ENCODE measurements at places on chromosomes 16 and 17.

- DNase-seq: no peak
These were observed 151.7 kb downstream of the ANKFN1 start for GRCh38 chr17:56305007-56305406.

- no peak for DNase-seq
These were observed 49.6 kb downstream of the TANGO6 start for GRCh38 chr16:68892898-68893297.

DNA sequence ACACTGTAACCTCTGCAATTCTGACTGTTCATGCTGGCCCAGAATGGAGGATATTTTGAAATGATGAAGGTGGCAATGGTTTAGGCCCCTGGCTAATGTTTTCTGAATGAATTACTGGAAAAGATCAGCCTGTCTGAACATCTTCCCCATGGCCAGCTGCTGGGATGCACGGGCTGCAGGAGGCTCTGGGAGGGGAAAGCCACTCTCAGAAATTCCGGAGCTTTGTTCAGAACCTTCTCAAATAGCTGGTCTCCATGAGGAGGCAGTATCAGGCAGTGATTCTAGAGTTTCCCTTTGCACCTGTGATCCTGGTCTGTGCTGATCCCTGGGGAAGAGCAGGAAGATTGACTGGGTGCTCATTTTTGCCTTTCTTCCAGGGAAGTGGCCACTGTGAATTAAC, 5.0 kb downstream of the SLC6A2 start:
- no peak for DNase-seq

DNA sequence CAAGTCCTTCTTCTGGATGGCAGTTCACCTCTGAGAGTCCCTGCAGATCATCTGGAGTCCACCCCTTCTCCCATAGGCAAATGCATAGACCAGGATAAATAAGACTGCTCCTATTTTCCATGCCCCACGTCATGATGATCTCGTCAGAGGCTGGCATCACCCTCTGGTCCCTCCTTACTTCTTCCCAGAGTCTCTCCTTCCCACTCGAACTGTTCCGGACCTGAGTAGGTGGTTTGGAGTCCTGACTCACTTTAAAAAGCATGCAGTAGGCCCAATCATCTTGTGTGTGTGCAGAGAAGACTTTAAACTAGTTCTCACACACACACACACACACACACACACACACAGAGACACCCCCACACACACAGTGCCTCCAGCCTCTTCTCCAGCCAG, 72.0 kb downstream of the SOX9 start:
- DNase-seq: no peak

- no peak for DNase-seq
These were observed 5.4 kb upstream of the DRC7 start for GRCh38 chr16:57688987-57689761.

GRCh38 chr17:82868715-82869131, 28.9 kb upstream of the ZNF750 start:
- no peak for DNase-seq

GRCh38 chr17:10628756-10629155, 28.4 kb downstream of the MYH3 start:
- no peak for DNase-seq

- DNase-seq: no peak
These were observed 26.1 kb downstream of the WNT9B start for GRCh38 chr17:46877466-46877865.

- no peak for DNase-seq
These were observed 318.9 kb downstream of the MAP2K6 start for GRCh38 chr17:69733171-69734012.

DNA sequence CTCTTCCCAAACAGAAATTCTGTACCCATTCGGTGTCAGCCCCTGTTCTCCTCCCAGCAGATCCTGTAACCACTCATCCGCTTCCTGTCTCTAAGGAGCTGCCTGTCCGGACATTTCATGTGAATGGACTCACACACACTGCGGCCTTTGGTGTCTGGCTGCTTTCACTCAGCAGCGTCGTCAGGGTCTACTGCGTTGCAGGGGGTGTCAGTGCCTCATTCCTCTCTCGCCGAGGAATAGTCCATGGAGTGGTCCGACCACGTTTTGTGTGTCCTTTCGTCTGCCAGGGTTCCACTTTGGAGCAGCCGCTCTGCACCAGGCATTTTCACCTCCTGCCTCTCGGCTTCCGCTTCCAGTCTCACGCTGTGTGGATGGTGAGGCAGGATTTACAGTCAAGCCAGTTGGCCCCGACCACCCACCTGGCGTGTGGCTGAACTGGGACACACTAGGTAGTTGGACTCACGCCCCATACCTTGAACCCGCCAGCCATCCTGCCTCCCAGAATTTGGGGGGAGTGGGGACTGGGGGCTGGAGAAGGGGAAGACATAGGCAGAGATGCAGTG, 188.2 kb upstream of the CIBAR2 start:
- DNase-seq: no peak

- DNase-seq: no peak
These were observed 33.7 kb downstream of the SRCIN1 start for GRCh38 chr17:38571833-38572668.

- DNase-seq: no peak
These were observed 6.9 kb downstream of the PPY start for GRCh38 chr17:43935204-43935925.

DNA sequence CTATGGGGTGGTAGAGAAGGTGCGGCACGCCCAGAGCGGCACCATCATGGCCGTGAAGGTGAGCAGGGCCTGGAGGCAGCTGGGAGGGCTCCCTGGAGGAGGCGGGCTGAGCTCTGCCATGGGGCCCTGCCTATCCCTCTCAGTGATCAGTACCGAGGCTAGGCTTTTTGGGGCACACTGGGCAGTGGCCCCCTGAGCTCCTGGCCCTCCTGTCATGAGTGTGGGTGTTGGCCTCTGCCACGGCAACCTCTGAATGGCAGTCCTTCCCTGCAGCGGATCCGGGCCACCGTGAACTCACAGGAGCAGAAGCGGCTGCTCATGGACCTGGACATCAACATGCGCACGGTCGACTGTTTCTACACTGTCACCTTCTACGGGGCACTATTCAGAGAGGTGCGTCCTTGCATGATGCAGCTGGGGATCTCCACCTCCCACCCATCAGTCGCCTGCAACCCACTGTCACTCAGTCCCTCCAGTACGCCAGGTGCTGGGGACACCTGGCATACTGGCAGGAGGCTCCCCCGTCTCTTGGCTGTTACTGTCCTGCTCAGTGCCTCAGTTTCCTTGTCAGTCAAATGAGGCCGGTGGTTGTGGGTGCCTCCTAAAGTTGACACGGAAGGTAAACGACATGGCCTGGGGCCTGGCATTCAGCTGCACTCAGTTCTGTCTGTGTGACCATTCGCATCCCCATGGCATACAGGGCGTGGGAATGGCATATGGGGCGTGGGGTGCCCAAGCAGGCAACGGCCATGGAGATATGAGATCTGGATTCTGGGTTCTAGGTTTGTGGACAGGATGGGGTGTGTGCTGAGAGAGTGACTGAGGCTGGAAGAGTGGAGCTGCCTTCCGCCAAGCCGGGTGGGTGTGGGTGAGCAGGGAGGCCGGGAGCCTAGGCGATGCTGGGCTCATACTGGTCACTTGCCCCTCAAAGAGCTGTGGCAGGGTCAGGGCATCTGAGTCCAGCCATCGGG, 16.4 kb downstream of the MAP2K3 start:
- DNase-seq: no peak

DNA sequence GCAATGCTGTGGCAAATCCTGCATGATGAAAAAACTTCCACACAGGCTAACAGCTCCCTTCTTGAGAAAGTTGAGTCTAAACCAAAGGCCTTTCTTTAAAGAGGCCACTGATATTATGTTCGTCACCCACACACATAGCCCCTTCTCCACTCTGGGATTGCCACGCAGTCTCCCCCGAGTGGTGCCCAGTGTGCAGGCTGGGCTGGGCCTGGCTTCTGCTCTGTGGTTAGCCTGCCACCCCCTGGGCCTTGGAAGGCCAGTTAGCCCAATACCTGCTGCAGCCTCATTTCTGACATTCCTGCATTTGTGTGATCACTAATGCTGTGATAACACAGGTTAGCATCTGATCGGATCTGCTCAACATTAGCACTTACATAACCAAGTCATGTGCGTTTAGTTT, 44.8 kb downstream of the CDH3 start:
- no peak for DNase-seq

DNA sequence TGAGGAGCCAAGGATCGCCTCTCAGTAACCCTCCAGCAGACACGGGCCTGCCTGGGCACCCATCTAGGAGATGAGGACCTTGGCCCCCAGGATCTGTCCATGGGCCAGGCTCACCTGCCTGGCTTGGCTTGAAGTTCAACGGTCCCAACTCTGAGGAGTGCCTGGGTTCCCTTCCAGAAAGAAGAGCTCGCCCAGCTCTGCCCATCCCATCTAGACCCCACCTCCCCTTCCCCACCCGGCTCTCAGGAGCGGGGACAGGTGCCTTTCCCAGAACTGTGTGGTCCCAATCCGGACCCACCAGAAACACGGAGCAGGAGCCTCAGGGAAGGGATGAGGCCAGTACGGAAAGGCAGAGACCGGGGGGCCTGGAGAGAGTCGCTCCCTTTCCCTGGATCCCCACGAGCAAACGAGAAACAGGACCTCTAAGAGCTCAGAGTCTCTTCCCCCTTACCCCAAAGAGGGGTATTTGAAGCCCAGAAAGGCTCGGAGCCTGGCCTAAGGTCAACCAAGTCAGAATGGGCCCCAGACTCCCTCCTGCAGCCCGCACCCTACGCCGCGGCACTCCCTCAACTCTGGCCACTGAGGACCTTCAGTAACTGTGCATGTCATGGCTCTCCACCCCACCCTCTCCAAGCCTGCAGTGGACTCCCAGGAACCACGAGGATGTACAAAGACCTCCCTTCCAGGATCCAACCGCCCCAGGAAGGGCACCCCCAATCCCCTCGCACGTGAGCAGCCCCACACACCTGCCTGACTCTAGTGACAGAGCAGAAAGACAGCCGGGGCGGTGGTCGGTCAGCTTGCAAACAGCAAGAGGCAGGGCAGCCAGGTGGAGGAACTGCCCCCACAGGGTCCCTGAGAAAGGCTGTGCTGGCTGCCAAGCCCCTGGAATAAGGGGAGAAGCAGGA, 5.4 kb downstream of the CLUH start:
- no peak for DNase-seq

DNA sequence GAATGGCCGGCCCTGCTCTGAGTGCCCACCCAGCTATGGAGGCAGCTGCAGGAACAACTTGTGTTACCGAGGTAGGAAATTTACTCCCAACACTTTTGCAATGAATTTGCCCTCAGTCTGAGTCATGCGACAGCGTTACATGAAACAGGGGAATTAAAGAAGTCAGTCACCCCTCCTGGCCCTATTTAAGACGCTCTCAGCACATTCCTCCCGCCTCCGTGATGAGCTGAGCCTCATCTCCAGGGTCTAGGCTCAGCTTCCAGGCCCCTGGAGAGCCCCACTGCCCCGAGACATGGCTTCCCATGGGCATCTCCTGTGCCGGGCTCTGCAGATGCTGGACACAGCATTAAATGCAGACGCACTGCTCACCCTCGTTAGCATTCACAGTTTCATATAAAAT, 35.0 kb downstream of the CRISPLD2 start:
- DNase-seq: no peak

- DNase-seq: no peak
These were observed 1.9 kb upstream of the ST6GALNAC1 start for GRCh38 chr17:76645481-76645880.

GRCh38 chr16:51049678-51050376, 101.2 kb downstream of the SALL1 start:
- no peak for DNase-seq

- no peak for DNase-seq
These were observed 8.8 kb downstream of the MYCBPAP start for GRCh38 chr17:50517011-50517410.

DNA sequence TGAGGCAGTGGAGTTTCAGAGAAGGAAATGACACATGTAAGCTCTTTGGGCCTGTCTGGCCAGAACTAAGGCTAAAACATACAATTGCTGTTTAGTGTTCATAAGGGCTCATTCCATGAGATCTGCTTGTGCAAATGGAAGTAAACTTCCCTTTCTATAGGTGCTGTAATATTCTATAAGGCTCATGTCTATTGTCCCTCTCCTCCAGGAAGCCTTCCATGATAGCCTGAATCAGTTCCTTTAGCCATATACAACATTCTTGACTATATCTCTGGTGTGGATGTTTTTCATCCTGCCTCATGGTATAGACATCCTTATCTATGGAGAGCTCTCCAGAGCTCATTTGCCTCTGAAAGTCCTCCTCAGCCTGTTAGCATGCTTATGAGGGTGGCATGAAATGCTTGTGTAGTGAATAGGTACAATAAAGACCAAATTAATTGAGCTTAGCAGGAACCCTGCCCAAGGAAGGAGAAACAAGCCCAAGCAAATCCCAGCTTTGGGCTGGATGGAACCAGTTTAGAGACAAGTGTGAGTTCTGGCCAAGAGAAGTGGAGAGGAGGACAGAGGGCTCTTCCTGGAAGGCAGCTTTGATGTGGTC, 1.6 kb upstream of the ETV4 start:
- DNase-seq: no peak

GRCh38 chr16:73048292-73049080, 558 bp upstream of the ZFHX3 start:
- DNase-seq: no peak

DNA sequence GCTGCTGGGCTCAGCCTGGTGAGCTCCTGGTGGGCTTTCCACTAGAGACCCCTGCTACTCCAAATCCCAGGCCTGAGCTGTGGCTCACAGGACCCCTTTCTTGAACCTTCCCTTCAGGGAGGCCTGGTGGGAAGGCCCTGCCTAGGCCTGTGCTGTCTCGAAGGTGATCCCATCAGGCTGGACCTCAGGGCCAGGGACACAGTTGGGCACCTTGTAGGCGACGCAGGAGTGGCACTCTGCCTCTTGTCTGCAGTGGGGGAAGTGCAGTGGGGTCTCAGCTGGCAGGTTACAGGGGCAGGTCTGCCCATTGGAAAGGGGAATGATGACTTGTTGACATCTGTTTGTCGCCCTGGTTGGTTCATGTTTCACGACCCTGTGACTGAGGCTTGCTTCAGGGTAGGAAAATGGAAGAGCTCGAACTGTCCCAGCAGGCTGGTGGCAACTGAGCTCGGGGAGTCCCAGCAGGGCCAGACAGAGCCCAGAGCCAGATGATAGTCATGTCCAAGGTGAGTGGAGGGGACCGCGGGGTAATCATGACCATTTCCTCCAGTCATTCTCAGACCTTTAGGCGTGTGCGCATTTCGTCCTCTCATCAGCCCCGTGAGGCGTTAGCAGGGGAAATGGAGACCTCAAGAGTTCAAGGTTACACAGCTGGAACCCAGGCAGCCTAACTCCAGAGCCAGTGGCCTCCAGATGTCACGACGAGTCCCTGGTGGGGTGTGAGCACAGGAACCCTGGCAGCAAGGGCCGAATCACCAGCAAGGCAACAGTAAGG, 11.3 kb downstream of the CMIP start:
- DNase-seq: no peak

GRCh38 chr16:29925781-29926710, at the start of gene KCTD13:
Gene KCTD13, minus strand, starts transcription at chr16:29926226. Its CDS starts 193 bp downstream, at chr16:29926033.
- peak; percentile 93 for DNase-seq

DNA sequence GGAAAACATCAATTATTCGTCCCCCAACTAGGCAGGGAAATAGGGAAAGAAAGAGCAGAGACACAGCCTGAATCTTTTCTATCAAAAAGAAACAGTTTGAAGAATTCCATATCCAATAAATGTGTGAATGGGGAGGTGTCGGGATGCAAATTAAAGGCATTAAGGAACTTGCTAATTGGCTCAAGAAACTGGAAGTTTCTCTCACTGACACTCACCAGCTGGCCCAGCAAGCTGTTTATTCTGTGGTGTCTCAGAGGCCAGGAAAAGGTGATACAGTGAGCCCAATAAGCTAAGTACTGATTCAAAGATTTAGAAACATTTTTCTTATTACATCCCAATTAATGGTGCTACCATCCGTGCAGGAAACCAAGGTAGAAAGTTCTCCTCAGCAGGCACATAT, 104.4 kb upstream of the CLEC3A start:
- DNase-seq: no peak

GRCh38 chr16:23257682-23258081, 44.4 kb upstream of the SCNN1B start:
- DNase-seq: no peak

GRCh38 chr17:59652119-59652518, 32.4 kb downstream of the CLTC start:
- DNase-seq: no peak

Measured in hematopoietic multipotent progenitor cell (in vitro differentiated cells).